HT1080 (cell line): ENCODE measurements at places on chromosomes 4 and X. TPM values are rescaled to one million over a fixed set of nuclear protein-coding genes. Genes with fewer than 3 reads are reported as not detected.

GRIA3 gene
- not detected in 2 replicates for total RNA-seq

TEX13C gene
- 0.14 TPM in 1 of 2 replicates, not detected in the other for total RNA-seq

ERCC6L gene
- total RNA-seq: 10.1 and 10.5 TPM in 2 replicates

NDUFC1 gene
- total RNA-seq: 106 and 109 TPM in 2 replicates

FATE1 gene
- total RNA-seq: not detected in 2 replicates

BMP15 gene
- not detected in 2 replicates for total RNA-seq

USP17L17 gene
- total RNA-seq: not detected in 2 replicates

GRPEL1 gene
- total RNA-seq: 71.0 and 75.6 TPM in 2 replicates

RXFP1 gene
- not detected in 2 replicates for total RNA-seq

MAGEA12 gene
- 142 and 151 TPM in 2 replicates for total RNA-seq
